ENCODE measurements at places on chromosomes 16 and 17.

DNA sequence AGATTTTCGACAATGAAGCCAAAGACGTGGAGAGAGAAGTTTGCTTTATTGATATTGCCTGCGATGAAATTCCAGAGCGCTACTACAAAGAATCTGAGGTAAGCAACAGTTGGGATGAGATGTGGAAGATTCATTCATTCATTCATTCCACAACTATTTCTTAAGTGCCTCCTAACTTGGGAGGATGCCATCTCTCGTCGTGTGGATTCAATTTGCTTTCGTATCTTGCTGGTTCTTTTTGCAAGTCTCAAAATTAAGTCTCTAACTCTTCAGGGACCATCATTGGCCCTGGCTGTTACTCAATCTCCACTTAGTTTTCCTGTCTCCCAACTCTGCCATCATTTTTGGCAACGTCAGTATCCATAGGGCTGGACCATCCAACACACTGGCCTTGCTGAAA lies 85.6 kb upstream of the NOL11 start:
- DNase-seq = no peak

DNA sequence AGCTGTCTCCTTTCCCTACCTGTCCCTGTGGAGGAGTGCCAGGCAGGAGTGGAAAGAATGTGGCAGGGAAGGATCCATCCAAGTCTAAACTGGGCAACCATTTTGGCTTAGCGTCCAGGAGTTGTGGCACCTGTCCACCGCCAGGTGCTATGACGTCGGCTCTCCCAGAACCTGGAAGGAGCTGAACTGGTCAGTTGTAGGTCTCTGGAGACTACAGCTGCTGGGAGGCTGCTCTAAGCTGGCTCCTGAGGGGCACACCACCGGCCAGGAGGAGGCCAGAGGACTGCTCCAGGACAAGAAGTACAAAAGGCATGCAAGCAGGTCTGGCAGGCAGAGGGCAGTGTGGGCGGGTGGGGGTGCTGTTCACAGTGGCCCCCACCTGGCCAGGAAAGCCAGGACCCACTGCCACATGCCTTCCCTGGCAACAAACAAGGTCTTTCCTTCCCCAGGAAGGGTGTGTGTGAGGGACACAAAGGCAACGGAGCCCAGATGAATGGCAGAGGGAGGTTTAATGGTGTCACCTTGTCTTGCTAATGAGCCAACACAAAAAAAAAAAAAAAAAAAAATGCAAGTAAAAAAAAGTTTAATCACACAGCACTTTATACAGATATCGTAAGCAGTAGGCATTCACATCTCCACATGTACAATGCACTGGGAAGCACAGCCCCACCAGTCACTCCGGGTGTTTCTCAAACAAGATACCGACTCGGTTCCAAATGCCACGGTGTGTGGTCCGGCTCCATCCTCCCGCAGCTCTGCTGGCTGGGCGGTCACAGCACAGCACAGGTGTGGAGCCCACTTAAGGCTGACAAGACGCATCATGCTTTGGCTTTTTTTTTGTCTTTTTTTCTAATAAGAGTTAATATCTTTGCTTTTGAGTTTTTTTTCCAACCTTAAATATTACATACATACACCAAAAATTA lies 4.8 kb downstream of the SPHK1 start:
- no peak for DNase-seq

- DNase-seq = no peak
Measured at GRCh38 chr17:50634915-50635731, 442 bp downstream of the ABCC3 start.

DNA sequence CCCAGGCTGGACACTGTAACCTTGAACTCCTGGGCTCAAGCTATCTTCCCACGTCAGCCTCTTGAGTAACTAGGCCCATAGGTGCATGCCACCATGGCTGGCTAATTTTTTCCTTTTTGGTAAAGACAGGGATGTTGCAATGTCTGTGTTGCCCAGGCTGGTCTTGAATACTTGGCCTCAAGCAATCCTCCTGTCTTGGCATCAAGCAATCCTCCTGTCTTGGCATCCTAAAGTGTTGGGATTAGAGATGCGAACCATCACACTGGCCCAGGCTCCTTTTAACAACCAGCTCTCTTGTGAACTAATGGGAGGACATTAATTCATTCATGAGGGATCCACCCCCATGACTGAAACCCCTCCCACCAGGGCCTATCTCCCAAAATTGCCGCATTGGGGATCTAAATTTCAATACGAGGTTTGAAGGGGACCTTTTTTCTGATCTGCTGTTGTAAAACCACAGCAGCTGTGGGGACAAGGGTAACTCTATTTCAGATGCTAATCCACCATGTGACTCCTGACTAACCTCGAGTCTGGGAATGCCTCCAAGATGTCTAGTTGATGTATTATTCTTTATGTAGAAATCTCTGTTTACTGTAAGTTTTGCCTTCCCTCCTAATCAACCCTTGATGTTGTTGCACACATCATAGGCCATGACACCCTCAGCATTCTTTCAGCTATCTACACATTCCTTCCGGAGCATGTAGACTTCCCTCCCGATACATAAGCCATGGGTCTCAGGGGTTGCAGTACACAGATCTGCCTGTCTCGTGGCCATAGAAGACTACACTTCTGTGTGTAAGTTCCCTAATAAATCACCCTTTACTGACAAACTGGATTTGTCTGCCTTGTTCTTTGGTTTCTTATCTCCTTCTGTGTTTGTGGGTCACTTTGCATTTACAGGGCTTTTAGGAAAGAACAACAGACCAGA lies 37.6 kb downstream of the RNF112 start:
- no peak for DNase-seq

GRCh38 chr16:69404275-69404805 lies 18.5 kb upstream of the TERF2 start:
- DNase-seq = no peak

DNA sequence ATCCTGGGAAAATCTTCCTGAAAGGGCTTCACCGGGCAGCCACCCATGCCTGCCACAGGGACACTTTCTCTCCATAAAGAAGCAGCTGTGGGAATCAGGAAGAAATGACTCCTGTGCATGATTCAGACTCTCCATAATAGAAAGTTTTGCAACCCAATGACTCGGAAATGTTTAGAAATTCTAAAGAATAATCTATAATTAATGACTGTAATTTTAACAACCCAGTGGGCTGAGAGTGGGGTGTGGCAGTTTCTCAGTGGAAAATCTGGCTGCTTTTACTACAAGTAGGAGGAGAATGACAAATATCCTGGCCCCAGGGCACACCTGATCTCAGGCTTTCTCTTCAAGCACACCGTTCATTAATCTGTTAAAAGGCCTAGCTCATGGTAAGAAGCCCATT lies 25.7 kb downstream of the IRF8 start:
- no peak for DNase-seq

All from COR-L47 (cell line).